Neural crest cell (in vitro differentiated cells): ENCODE measurements at places on chromosomes 16 and 17. TPM values are rescaled to one million over a fixed set of nuclear protein-coding genes. Genes with fewer than 3 reads are reported as not detected.

DNA sequence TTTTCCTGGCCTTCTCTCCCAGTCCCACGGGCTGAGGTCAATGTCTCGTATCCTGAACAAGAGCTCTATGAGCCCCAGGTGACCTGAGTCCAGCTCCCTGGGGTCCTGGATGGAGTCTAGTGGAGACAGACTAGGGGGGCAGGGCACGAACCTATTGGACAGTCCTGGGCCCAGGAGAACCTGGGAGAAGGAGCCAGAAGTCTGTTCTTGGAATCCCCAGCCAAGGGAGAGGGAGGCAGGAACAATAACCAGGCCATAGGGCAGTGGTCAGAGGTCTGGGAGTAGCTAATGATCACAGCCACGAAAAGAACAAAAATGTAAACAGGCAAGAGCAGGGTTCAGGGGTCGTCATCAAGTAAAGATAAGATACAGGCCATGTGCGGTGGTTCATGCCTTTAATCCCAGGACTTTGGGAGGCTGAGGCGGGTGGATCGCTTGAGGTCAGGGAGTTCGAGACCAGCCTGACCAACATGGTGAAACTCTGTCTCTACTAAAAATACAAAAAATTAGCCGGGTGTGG is 60.8 kb downstream of the COPRS start:
- no peak overlapping the region for H3K4me3 ChIP-seq
- no peaks in the 10 kb centered on the region for H3K27me3 ChIP-seq
- H3K36me3 ChIP-seq = no peaks in the 10 kb centered on the region
- H3K4me1 ChIP-seq = peaks cover 12% of the 10 kb centered on the region
- H3K27ac ChIP-seq = no peak overlapping the region

DNA sequence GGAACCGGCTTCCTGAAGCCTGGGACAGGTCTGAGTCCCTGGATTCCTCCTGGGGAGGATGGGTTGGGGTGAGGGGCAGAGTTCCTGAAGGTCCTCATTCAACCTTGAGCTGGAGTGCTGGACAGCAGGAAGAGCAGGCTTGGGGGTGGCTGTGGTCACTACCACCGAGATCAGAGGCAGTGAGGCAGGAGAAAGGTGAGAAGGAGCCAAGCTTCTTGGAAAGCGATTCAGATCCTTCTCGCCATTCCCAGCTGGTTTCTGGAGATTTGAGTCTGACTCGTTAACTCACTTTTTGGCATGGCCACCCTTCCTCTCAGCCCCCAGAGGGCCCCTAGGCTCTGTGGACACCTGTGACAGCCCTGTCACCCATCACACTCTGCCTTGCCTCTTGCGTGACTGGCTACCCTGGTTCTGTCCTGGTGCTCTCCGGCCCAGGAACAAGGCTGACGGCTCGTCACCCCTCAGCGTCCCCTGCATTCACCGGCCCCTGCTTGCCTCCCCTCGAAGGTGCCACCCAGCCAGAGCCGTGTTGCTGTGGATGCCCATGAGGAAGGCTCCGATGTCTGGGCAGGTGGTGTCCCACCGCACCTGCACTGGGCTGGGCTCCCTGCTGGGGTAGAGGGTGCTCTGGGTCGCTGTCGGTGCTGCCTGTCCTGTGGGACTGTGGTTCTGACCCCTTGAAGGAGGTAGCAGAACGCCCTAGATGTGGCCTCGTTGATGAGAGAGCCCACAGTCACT is 9.7 kb upstream of the TIMP2 start:
- DNase-seq = no peak
- no peaks in the 10 kb centered on the region for H3K36me3 ChIP-seq
- H3K27me3 ChIP-seq = no peaks in the 10 kb centered on the region

DNA sequence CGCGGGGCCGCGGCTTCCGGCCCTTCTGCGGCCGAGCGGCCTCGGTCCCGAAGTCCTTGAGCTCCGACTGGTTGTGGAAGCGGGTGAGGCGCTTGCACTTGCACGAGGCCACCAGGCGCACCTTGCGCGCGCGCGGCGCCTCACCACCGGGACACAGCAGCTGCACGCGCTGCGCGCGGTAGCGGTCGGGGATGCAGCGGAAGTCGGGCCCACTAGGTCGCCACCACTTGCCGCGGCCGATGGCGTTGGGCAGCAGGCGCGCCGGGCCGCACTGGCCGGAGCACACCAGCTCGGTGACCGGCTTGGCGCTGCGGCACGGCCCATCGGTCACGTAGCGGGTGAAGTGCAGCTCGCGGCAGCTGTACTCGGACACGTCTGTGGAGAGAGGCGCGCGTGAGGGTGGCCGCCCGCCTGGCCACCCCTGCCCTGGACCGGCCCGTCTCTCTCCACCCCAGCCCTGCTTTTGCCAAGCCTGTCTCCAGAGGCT is 3.2 kb downstream of the SOST start:
- no peak overlapping the region for H3K4me3 ChIP-seq
- H3K36me3 ChIP-seq = no peaks in the 10 kb centered on the region
- DNase-seq = no peak
- H3K4me1 ChIP-seq = peaks cover 34% of the 10 kb centered on the region

GRCh38 chr16:54120846-54121480 is 165.6 kb downstream of the IRX3 start:
- no peaks in the 10 kb centered on the region for H3K27me3 ChIP-seq
- no peak overlapping the region for H3K4me3 ChIP-seq
- no peaks in the 10 kb centered on the region for H3K4me1 ChIP-seq

DNA sequence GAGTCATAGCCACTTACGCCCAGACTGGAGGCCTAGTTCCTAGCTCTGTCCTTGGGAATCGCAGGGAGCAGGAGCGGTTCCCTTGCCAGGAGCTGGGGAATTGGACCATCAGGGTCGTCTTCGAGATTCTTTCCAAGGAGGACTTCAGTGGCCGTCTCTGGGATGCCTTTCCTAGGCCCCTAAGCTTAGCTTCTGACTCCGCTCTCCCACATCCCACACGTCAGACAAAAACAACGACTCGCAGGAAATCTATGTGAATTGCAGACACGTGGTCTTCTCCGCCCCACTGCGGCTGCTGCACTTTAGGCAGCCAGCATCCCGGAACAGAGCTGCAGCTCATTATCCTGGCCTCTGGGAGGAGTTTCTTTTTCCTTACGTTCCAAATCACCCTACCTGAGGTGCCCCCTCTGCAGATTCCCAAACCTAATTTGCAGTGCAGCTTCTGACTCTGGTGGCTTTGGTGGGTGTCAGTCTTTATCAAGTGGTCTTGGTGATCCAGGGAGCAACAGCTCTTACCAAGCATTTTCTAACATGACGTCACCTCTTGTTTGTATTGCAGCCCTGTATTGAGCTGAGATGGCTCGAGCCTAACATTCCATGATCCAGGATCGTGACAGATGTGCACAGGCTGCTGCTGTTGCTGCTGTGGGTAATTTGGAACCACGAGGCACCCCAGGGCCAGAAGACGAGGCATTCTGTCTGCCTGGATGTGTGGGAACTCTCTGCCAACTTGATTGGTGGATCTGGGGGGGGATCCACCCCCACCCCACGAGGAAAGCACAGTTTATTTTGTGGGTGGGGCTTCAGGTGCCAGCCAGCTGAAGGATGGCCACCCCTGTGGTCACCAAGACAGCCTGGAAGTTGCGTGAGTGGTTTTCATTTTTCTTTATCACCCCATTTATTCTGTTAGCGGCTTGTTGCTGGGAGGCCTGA is 1.1 kb downstream of the KATNB1 start:
- no peak for DNase-seq
- H3K4me3 ChIP-seq = peak overlapping the region; percentile 98
- peaks cover 2% of the 10 kb centered on the region for H3K36me3 ChIP-seq
- peaks cover 23% of the 10 kb centered on the region for H3K4me1 ChIP-seq
- peak overlapping the region; percentile 95 for H3K27ac ChIP-seq
- no peaks in the 10 kb centered on the region for H3K27me3 ChIP-seq

DNA sequence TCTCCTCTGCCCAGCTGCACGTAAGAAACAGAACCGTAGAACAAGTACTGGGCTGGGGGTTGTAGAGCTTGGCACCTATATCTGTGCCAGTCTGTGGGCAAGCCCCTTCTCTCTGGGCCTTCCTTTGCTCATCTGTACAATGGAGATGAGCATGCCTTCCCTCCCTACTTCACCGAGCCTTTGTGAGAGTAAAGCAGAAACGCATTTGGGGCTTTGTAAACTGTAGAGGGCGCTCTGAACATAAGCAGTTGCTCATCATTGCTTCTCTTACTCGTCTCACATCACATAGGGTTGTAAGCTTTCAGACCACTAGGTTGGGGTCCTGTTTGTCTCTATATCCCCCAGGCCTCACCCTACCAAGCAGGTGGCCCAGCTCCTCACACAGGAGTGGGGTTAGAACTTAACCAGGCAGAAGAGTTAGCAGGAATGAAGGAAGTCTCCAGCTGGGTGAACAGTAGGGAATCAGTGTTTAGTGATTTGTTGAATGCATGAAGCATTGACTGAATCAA is 15.1 kb downstream of the SAMD14 start:
- no peaks in the 10 kb centered on the region for H3K36me3 ChIP-seq
- peaks cover 35% of the 10 kb centered on the region for H3K4me1 ChIP-seq
- DNase-seq = peak; percentile 36
- H3K4me3 ChIP-seq = peak overlapping the region; percentile 61
- peak overlapping the region; percentile 4 for H3K27ac ChIP-seq

GRCh38 chr17:5031365-5032082 is 3.7 kb downstream of the SLC52A1 start:
- H3K27ac ChIP-seq = no peak overlapping the region
- peaks cover 43% of the 10 kb centered on the region for H3K27me3 ChIP-seq
- H3K4me1 ChIP-seq = peaks cover 5% of the 10 kb centered on the region
- peak; percentile 89 for DNase-seq

GRCh38 chr16:85968041-85968920 is 69.3 kb downstream of the IRF8 start:
- H3K4me3 ChIP-seq = no peak overlapping the region
- peaks cover 53% of the 10 kb centered on the region for H3K27me3 ChIP-seq
- H3K36me3 ChIP-seq = no peaks in the 10 kb centered on the region
- no peak for DNase-seq
- H3K4me1 ChIP-seq = peaks cover 10% of the 10 kb centered on the region

DNA sequence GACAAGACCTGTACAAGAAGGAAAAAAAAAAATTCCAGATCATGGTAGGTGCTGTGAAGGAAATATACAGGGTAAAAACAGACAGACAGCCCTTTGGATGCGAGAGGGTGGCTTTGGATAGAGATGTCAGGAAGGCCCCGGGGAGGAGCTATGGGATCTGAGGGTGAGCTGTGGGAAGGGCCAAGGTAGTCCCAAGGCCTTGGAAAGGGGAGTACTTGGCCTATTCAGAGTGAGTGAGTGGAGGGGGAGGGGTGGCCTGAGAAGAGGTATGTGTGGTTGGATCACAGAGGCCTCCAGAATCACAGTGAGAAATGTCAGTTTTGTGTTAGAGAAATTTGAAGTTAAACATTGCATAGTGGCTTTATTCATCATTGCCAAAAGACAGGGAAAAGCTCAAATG is 31.2 kb upstream of the AKTIP start:
- H3K4me3 ChIP-seq = no peak overlapping the region
- no peak overlapping the region for H3K27ac ChIP-seq
- no peak for DNase-seq
- peaks cover 3% of the 10 kb centered on the region for H3K36me3 ChIP-seq

DNA sequence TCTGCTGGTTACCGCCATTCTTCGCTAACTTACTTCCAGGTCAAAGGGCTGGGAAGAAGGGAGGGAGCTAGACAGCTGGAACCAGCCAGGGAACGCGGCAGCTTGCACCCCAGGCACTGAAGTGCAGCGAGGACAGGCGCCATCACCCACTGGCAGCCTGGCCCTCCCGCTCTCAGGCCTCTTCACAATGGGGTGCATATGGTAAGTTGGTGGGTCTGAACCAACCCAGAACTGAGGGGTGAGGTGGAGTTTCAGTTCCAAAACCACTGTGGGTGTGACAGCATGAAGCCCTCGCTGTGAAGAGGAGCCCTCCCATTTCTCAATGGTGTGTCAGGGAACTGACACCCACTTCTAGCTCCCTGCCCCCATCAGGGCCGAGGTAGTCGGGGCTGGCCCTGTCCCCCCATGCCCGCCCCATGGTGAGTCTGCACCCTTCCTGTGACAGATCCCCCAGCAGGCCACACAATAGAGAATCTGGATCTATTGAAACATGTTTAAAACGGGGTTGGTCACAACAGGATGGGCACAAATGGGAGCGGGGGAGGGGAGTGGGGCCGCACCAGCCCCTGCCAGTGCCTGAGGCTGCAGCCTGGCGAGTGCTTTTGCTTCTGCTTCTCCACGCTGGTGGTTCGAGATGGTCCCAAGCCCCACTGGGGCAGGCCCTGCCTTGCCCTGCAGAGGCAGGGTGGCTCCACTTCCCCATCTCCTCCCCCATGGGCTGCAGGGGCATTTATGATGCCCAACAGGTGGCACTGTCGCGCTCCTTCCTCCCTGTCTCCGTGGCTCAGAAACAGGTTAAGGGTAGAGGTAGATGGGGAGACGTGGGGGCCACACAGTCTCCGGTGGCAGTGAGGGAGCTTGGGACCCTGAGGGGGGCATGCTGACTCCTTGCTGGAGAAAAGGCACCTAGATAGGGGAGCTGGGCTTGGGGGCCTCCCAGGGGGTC is 2.3 kb downstream of the LIMD2 start:
- DNase-seq = no peak
- H3K27me3 ChIP-seq = peaks cover 13% of the 10 kb centered on the region
- peak overlapping the region; percentile 88 for H3K4me3 ChIP-seq

DNA sequence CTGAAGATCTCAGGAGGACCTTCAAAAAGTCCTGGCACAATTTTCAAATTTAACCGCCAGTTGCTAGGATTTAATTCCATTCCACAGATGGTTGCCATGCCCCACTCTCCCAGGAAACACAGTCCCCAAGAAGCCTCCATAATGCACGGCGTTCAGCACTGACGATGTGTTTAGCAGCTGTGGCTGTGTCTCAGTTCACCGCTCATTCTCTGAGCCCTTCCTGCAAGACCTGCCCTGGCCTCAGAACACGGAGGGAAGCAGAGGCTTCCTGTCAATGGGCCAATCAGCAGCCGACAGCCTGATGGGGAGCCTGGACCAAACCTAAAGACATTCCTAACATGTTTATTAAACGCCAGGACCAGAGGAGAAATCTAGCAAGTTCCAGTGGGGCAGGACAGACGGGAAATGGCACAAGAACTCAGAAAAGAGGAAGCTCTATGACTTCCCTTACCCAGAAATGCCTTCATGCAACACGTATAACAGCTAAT is 4.9 kb downstream of the MYLK3 start:
- H3K4me1 ChIP-seq = peaks cover 24% of the 10 kb centered on the region
- no peak for DNase-seq
- H3K36me3 ChIP-seq = no peaks in the 10 kb centered on the region
- no peak overlapping the region for H3K27ac ChIP-seq

DNA sequence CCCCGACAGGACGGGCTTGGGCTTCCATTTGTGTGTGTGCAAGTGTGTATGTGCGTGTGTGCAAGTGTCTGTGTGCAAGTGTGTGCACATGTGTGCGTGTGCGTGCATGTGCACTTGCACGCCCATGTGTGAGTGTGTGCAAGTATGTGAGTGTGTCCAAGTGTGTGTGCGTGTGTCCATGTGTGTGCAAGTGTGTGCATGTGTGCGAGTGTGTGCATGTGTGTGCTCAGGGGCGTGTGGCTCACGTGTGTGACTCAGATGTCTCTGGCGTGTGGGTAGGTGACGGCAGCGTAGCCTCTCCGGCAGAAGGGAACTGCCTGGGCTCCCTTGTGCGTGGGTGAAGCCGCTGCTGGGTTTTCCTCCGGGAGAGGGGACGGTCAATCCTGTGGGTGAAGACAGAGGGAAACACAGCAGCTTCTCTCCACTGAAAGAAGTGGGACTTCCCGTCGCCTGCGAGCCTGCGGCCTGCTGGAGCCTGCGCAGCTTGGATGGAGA is 23.1 kb upstream of the ITGAX start:
- H3K27me3 ChIP-seq = peaks cover 71% of the 10 kb centered on the region
- no peaks in the 10 kb centered on the region for H3K4me1 ChIP-seq
- H3K36me3 ChIP-seq = no peaks in the 10 kb centered on the region
- no peak overlapping the region for H3K4me3 ChIP-seq

The CDRT15 gene
- not detected in 2 replicates for total RNA-seq

The PYY gene
- not detected in 2 replicates for total RNA-seq

The TCAP gene
- 1.9 and 2.8 TPM in 2 replicates for total RNA-seq

The KRTAP2-1 gene
- not detected in 2 replicates for total RNA-seq

The C1QTNF8 gene
- 0.19 and 0.30 TPM in 2 replicates for total RNA-seq
